ENCODE measurements at places on chromosomes 16 and 17.

GRCh38 chr16:29985271-29985811 is 10.1 kb downstream of the HIRIP3 start:
- ATAC-seq: no peak

- ATAC-seq: no peak
These were observed 14.9 kb upstream of the STAT3 start for GRCh38 chr17:42403150-42403549.

GRCh38 chr16:17850581-17851250 is 380.0 kb upstream of the XYLT1 start:
- no peak for ATAC-seq

DNA sequence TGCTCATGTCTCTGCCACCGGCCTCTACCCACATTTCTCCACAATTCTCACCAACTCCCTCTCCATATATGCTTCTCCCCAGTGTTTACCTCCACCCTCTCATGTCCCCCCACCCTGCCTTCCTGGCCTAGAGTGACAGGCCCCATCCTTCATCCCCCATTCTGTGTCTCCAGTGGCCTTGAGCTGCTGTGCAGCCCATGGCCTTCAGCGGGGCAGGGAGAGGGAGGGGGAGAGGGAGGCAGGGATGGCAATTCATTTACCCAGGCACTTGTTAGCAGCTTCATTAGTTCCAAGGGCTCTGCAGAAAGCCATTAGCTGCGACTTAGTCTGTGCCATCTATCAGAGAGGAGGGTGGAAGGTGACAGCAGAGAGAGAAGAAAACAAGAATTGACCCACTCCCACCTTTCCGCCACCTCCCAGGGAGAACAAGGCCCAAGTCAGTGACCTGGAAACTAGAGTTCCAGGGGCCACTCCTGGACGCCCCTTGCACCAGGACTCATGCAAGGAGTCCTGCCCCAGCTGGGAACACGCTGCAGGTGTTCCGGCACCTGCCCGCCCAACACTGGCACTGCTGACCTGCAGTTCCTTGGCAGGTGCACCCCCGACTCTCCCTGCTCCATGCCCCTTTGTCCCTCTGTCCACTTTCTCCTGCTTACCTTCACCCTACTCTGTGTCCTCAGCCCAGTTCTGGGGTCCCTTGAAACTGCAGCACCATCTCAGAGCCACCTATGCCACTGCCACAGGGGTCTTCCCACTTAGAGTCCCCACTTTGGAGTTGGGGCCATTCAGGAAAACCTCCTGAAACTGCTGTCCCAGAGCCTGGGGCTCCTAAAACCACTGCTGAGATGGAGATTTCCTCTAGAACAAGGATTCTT is 23.5 kb upstream of the PYY start:
- ATAC-seq: no peak

DNA sequence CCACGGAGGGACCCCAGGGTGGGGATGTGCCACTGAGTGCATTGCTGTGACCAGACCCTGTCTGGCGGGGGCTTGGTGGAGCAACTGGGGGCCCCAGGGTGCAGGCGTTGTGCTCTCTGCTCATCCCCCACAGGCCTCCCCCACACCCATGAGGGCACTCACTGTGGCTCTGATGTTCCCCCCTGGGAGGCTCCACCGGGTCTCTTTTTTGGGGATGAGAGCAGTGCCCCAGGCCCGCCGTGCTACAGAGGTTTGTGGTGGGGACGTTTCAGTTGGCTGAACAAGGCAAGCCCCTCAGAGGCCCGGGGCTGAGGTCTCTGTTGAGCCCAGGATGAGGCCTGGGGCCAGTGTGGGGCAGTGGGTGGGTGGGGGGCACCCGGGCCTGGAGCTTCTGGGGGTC is 2.5 kb downstream of the CCDC78 start:
- ATAC-seq: no peak

DNA sequence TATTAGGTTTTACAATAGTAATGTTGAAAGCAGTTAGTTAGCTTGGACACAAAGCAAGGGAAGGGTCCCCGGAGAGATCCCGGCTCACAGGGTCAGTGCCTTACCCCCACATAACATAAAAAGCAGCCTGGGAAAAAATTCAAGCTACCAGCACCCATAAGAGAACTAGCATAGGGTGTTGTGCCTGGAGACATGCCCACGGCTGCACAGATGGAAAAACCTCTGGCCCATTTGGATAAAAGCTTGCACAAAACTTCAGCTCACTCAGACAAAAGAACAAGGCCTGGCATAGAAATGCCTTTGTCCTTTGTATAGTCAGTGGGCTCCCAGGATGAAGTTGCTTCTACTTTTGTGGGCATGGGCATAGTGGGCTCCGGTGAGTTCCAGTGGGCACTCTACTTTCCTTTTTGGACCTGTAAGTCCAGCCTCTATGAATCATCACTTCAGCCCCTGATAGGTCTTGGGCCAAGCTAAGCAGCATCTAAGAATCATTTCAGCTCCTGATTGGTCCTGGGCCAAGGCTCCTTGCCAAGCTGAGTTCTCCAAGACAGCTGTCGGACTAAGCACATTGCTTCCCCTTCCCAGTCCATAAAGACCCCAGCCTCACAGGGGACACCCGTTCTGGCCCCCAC is 1.3 kb upstream of the RDM1 start:
- ATAC-seq: no peak

- ATAC-seq: no peak
These were observed 5.4 kb upstream of the NHERF1 start for GRCh38 chr17:74742978-74743545.

- no peak for ATAC-seq
These were observed 149.9 kb downstream of the NPIPB5 start for GRCh38 chr16:22660441-22661160.

GRCh38 chr16:974001-974601 is 3.3 kb upstream of the LMF1 start:
- no peak for ATAC-seq

DNA sequence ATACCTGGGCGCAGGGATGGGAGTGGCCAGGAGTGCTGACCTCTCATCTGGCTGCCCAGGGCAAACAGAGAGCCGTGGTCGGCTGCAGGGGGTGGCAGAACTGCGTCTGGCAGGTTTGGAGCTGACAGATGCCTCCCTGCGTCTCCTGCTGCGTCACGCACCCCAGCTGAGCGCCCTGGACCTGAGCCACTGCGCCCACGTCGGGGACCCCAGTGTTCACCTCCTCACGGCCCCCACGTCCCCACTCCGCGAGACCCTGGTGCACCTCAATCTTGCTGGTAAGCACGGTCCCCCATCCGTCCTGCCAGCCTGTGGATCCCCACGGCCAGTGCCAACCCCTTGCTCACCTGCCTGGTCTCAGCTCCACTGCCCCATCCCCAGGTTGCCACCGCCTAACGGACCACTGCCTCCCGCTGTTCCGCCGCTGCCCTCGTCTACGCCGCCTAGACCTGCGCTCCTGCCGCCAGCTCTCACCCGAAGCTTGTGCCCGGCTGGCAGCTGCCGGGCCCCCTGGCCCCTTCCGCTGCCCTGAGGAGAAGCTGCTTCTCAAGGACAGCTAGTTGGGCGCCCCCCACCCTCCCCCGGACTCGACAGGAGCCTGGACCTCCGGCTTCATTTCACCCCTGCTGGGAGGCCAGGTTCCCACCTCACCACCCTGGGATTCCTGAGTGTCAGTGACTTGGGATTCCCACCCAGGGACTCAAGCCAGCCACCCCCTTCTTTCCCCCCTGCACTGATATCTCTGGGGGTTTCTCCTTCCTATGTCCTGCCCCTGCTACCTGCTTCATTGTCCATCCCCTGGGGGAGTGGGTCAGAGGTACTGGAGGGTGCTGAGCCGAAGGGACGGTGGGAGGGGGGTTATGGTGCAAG is 2.0 kb upstream of the ORAI3 start:
- no peak for ATAC-seq

GRCh38 chr16:46765050-46765449 is 16.9 kb upstream of the MYLK3 start:
- no peak for ATAC-seq

GRCh38 chr16:23131931-23132621 is 17.2 kb downstream of the USP31 start:
- peak; percentile 61 for ATAC-seq

DNA sequence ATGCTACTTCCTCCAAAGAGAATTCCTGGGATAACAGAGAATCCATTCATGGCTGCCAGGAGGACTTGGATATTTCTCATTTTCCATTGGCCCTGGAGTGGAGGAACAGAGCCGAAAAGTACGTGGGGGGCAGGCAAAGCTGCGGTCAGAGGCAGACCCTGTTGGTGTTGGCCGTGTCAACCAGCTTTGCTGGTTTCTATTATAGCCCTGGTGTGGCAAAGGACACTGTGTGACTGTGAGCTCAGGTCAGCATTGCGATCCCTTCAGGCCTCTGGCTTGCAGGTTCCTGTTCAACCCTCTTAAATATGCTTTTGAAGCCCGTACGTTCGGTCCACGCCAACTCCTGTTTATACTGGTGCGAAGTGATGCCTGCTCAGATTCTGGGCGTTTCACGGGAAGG is 596.2 kb downstream of the MAF start:
- ATAC-seq: no peak

GRCh38 chr17:37592291-37592690 is 16.9 kb downstream of the SYNRG start:
- ATAC-seq: no peak

GRCh38 chr17:61185385-61185784 is 214.3 kb upstream of the TBX2 start:
- no peak for ATAC-seq

- peak; percentile 64 for ATAC-seq
These were observed 20.0 kb upstream of the HERPUD1 start for GRCh38 chr16:56911771-56912571.

DNA sequence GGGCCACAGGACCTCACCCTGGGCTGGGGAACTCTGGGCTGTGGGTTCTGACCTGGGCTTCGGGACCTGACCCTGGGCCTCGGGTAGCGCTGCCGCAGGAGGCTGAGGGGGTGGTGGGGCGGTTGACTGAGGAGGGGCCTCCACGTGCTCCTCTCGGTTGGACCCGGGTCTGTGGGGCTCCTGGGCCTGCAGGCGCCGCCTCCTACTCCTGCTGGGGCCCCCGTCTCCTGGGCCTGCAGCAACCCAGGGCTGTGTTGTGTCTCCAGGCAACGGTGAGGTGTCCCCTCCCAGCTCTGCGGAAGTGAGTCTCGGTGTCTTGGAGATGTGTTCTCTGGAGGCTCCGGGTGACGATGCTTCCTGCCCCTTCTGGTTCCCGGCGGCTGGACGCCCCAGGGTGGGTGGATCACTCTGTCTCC is 41.5 kb upstream of the GNG13 start:
- ATAC-seq: no peak

- no peak for ATAC-seq
These were observed 65.5 kb downstream of the PIGL start for GRCh38 chr17:16282522-16282921.

DNA sequence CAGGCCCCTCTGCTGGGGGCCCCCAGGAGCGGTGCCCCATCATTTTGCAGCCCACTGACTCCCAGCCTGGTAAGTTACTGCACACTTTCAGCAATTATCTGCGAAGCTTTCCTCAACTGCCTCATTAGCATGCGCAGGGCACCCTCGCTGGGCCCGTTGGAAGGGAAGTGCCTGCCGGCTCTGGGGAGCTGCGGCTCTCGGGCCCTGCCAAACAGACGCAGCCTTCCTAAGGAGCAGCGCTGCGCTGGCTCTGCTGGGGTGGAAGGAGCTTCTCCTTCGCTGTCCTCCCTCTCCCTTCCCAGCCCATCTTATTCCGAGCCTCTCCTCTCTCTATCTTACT is 71.0 kb downstream of the RBBP6 start:
- ATAC-seq: peak; percentile 65

GRCh38 chr17:43608313-43608712 is 53.4 kb downstream of the MEOX1 start:
- ATAC-seq: no peak

DNA sequence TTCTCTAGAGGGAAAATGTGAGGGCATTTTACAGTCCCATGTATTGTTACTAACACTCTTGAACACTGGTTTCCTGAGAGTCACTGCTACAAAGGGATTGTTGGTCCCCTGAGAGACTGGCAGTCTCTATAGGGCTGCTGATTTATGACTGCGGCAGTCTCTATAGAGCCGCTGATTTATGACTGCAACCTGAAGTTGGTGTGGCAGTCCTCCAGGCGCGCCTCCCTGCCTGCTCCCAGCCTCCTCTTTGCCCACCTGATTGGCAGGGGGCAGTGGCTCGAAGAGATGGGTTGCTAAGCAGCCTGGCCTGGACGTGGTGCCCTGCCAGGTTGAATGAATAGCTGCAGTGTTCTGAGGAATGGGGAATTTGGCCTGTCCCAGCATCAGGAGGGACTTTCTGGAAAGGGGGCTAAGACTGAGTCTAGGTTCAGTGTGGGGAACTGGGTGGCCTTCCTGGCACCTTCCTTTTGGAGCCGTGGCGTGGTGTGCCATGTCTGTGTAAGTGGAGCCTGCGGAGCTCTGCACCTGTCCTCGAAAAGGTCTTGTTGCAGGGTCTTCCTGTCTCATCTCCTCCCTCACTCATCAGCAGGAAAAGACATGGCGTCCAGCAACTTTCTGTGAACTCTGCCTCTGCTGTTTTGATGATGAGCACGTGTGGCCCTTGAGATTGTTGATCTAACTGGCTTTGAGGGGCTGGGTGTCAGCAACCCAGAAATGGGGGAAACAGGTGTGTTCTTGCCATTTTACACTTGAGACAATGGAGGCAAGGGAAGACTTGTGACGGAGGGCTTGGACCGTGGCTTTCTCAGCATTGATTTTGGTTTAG is 24.9 kb downstream of the SAP30BP start:
- ATAC-seq: no peak

DNA sequence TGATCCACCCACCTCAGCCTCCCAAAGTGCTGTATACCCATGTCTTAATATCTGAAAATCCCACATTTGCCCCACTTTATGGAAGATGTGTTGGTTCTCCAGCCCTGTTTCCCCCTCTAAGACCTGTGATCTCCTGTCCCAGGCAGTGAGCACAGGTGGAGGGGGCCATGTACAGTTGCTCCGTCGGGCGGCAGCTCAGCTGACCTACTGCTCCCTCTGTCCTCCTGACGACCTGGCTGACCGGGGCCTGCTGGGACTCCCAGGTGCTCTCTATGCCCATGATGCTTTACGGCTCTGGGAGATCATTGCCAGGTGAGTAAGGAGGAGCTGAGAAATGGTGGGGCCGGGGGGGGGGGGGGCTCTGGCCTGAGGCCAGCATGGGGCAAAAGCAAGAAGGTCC is 6.7 kb upstream of the RNASEK start:
- no peak for ATAC-seq

DNA sequence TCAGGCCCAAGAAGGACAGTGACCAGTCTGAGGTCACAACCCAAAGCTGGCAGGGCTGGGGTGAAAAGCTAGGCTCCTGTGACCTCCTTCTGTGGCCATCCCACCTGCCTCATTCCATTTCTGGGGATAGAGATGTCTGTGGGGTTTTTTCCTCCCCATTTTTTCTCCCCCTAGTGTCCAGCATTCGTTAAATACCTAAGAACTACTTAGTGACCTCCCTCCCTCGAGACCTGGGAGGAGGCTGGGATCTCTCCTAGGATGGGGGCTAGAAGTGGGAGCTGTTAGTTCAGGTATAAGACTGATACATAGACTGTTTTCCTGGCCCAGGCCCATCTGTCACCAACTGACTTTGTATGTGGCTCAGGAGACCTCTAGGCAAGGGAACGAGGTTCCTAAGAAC is 20.5 kb upstream of the STAC2 start:
- no peak for ATAC-seq

All from gastroesophageal sphincter (tissue), 4 donors.